ENCODE measurements at places on chromosomes 7 and 10.

DNA sequence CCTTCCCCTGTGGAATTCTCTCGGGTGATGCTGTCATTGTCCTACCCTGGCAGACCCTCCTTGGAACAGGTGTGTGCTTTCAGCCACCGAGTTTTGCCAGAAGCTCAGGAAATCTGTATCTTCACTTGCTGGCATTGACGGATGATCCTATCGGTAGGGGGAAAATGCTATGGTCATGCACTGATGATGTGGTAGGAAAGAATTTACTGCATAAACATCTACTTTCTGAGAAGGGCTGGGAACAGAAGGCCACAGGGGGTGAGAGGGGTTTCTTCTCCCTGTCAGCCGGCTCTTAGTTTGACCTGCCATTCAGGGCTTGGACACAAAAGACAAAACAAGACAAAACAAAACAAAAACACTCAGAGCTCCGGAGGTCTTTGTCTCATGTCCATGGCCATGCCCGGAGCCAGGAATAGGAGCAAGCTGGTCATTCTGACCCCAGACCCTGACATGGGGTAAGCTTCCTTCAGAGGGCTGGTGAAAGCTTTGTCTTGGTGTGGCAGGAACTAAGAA, 43.6 kb upstream of the CARD11 start:
- no peak for DNase-seq

GRCh38 chr10:71504168-71504567, 107.4 kb downstream of the CDH23 start:
- DNase-seq: no peak

GRCh38 chr10:128091636-128092210, 34.5 kb downstream of the MKI67 start:
- no peak for DNase-seq

DNA sequence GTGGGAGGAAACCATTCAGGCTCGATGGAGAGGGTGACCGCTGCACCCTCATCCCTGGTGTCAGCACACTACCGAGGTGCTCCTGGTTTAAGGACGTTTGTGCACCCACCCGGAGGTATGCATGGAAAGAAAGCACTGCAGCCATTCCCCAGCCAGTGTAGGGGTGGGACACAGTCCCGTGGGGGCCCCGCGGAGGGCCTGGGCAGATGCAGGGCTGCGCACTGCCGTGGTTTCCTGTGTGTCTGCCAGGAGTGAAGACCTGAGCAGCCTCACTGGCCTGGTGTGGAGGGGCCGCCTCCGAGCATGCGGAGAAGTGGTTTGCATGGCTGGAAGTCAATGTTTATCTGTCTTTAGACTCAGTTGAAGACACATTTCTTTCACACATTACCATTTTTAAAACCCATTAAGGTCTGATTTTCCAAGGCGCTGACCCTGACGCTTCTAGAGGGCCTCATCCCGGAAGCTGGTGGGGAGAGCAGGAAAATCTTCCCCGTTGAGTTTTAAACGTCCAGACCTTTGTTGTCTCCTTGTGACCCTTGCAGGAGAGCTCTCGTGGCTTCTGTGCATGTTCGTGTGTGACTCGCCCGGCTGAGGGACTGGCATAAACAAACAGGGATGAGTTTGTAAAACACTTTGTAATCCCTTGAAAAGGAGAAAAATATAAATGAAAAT, 188.1 kb downstream of the MGMT start:
- DNase-seq: no peak

GRCh38 chr10:3782451-3783315, 2.3 kb downstream of the KLF6 start:
- DNase-seq: peak; percentile 51

- DNase-seq: no peak
Observed at GRCh38 chr10:91592266-91592975, 40.5 kb downstream of the PPP1R3C start.

GRCh38 chr10:34477249-34477648, 337.8 kb downstream of the PARD3 start:
- no peak for DNase-seq

DNA sequence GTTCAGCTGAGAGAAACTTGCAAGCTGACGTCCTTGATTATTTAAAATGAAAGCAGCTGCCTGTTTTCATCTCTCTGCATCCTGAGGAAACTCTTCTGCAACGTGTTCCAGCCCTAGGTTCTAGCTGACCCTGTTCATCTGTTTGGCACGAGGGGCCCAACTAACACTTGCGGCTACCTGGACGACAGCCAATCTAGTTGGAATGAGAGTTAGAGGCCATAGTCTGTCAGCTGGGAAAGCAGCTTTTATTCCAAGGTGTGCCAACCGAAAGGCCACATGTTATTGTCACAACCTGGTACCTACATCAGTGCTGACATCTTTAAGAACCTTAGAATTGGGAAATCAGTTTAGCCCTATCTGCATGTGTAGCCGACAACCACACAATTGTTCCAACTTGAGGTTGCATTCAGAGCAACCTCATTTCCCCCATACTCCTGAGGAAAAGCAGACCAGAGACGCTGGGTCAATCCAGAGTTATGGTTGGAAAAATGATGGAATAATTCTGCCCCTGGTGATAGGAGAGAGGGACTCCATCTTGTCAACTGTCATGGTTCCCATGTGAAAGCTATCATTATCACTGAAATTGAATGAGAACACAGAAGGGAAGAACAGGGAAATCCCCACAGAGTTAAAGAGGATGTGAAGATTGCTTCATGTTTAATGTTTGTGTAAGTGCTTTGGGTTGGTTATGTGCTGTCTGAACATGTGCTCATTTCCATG, 121.6 kb downstream of the EGFR start:
- DNase-seq: no peak
